ENCODE measurements at places on chromosomes 2 and 18. TPM values are rescaled to one million over a fixed set of nuclear protein-coding genes. Genes with fewer than 3 reads are reported as not detected.

DNA sequence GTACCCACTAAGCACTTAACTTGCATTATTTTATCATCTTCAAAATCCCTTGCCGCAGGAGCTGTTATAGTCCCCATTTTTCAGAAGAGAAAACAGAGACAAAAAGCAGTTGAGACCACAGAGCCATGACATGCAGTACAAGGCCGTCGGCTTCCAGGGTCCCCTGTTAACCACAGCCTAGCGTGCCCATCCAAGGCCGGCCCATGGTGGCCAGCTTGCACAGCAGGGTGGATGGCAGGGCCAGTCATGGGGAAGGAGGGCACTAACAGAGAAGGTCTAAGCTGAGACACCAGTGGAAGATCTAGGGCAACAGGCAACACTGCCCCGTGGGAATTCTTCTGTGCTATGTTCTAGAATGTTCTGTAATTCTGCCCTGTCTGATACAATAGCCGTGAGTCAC is 192.6 kb upstream of the ID2 start:
- H3K4me1 ChIP-seq = peaks cover 22% of the 10 kb centered on the region
- H3K27ac ChIP-seq = no peak overlapping the region
- no peak for DNase-seq
- H3K36me3 ChIP-seq = no peaks in the 10 kb centered on the region

DNA sequence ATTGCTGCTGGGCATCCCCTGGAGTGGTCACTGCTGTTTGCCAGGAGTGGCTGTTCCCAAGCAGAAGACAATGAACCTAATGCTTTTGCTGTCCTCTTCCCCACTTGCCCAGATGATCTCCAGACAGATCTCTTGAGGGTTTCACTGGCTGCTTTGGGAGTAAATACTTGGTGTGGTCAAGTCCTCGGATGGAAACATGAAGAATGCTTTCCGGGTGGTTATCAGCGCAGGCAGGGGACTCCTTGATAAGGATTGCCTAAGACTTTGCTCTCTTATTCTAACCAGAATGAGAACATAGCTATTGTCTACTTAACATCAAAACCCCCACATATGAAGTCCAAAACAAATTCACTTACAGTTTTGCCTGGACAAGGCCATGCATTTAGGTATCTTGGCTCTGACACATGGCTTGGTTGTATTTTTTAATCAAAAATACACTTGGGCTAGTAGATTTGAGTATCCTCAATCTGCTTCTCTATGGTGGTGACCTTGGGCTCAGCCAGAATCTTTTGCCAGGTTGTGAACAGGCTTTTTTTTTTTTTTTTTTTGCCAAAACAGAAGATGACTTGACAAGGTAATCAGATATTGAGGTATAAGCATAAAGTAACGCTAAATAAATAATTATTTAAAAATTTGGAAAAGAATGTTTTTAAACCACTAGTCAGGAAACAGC is 34.8 kb upstream of the MYO3B start:
- no peak overlapping the region for H3K4me3 ChIP-seq
- H3K27me3 ChIP-seq = no peaks in the 10 kb centered on the region
- no peaks in the 10 kb centered on the region for H3K4me1 ChIP-seq
- no peaks in the 10 kb centered on the region for H3K36me3 ChIP-seq
- H3K27ac ChIP-seq = no peak overlapping the region

DNA sequence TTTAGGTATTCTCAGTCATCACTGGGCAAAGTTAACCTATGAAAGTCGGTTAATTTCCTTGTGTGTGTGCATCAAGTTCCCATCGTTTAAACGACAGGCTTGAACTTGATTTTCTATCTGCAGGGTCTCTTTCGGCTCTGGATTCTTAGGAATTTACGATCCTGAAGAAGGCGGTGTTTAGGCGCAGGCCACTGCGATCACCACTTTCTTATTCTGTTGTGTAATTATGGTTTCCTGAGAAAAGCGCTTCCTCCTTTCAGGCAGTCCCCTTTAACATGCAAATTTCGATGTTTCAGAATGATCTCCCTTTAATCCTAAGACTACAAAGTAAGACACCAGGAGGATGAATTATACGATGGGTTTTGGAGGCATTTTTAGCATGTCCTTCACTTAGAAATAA is 27.9 kb upstream of the MBP start:
- peaks cover 18% of the 10 kb centered on the region for H3K4me1 ChIP-seq
- no peaks in the 10 kb centered on the region for H3K36me3 ChIP-seq
- no peak for DNase-seq
- no peak overlapping the region for H3K27ac ChIP-seq
- no peak overlapping the region for H3K4me3 ChIP-seq

GRCh38 chr18:31041271-31042083 is 1.1 kb downstream of the DSC3 start:
- DNase-seq = peak; percentile 53
- peak overlapping the region; percentile 39 for H3K4me3 ChIP-seq
- H3K27ac ChIP-seq = peak overlapping the region; percentile 10
- H3K27me3 ChIP-seq = peaks cover 41% of the 10 kb centered on the region
- no peaks in the 10 kb centered on the region for H3K36me3 ChIP-seq

- no peaks in the 10 kb centered on the region for H3K36me3 ChIP-seq
- H3K27me3 ChIP-seq = no peaks in the 10 kb centered on the region
- H3K4me1 ChIP-seq = no peaks in the 10 kb centered on the region
- H3K27ac ChIP-seq = no peak overlapping the region
- no peak overlapping the region for H3K4me3 ChIP-seq
Measured at GRCh38 chr2:7627583-7627982, 710.4 kb downstream of the RNF144A start.

DNA sequence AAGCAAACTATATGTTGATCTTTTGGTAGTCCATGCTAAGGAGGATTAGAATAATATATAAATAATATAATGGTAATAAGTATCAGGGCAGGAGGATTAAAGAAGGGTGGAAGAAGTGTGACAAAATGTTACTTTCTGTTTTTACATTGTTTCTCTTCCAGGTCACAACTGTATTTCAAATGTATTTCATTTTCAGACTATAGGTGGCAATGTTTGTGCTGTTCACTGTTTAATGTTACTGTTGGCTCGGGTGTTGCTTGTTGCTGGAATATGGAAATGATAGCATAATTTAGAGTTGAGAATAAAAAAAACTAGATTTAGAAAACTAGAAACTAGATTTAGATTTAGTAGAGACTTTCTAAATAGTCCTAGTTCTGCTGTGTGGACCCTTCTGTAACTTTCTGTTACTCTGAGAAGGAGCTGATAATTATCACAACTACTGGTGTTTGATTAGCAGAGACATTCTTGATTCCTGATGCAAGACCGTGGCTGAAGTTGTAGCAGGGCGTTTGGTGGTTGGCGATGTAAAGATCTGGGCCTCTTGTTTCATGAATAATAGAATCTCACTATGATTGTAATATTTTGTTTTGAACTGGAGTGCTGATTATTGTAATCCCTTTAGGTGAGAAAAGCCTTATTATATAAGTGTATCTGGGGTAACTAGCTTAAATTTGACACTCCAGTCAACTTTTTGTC is 7.9 kb downstream of the NEDD4L start:
- H3K4me1 ChIP-seq = peaks cover 2% of the 10 kb centered on the region
- H3K27me3 ChIP-seq = no peaks in the 10 kb centered on the region
- DNase-seq = peak; percentile 70
- H3K27ac ChIP-seq = no peak overlapping the region

DNA sequence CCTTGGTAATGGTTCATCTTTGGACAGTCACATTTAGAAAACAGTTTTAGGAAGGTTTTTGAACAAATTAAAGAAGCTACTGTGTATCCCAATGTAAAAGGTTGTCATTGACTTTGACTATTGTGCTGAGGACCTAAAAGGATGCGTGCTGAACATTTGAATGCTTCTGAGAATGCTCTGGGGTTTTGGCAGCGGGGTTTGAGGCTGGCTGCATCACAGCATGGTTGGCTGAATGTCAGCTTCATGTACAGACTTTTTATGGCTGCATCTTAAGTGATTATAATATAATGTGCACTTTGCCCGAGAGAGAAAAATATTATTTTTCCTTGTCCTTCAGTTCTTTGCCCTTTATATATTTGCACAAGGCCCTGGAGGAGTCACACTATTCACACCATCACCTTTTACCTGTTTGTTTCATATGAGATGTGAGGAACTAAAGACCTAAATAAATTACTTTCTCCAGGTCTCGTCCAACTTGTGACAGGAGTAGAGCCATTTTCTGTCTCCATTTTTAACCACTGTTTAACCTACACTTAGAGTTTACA is 125.9 kb downstream of the CCDC85A start:
- H3K36me3 ChIP-seq = no peaks in the 10 kb centered on the region
- H3K27me3 ChIP-seq = no peaks in the 10 kb centered on the region
- no peak overlapping the region for H3K4me3 ChIP-seq
- H3K27ac ChIP-seq = no peak overlapping the region
- peak; percentile 42 for DNase-seq

DNA sequence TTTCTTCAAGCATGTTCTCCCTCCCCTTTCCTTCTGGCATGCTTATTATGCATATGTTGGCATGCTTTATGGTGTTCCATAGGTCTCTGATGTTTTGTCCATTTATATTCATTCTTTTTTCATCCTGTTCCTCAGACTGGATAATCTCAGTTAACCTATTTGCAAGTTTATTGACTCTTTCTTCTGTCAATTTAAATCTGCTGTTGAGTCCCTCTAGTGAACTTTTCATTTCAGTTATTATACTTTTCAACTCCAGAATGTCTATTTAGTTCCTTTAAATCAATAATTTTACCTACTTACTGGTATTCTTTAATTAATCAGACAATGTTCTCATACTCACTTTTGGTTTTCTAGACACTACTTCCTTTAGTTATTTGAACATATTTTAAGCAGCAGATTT is 101.2 kb downstream of the GALNT14 start:
- H3K27ac ChIP-seq = no peak overlapping the region
- no peak for DNase-seq
- no peak overlapping the region for H3K4me3 ChIP-seq
- no peaks in the 10 kb centered on the region for H3K27me3 ChIP-seq

GRCh38 chr2:127365211-127365643 is 22.5 kb downstream of the MAP3K2 start:
- no peaks in the 10 kb centered on the region for H3K27me3 ChIP-seq
- H3K4me3 ChIP-seq = no peak overlapping the region
- no peak for DNase-seq
- H3K4me1 ChIP-seq = no peaks in the 10 kb centered on the region
- H3K36me3 ChIP-seq = no peaks in the 10 kb centered on the region

DNA sequence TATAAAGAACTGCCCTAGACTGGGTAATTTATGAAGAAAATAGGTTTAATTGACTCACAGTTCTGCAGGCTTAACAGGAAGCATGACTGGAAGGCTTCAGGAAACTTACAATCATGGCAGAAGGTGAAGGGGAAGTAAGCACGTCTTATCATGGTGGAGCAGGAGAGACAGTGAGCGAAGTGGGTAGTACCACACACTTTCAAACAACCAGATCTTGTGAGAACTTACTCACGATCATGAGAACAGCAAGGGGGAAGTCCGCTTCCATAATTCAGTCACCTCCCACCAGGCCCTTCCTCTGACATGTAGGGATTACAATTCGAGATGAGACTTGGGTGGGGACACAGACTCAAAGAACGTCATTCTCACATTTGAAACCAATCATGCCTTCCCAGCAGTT is 260.1 kb upstream of the FAM98A start:
- H3K4me3 ChIP-seq = no peak overlapping the region
- H3K27me3 ChIP-seq = no peaks in the 10 kb centered on the region
- no peak for DNase-seq
- H3K4me1 ChIP-seq = peaks cover 3% of the 10 kb centered on the region
- H3K36me3 ChIP-seq = no peaks in the 10 kb centered on the region

DNA sequence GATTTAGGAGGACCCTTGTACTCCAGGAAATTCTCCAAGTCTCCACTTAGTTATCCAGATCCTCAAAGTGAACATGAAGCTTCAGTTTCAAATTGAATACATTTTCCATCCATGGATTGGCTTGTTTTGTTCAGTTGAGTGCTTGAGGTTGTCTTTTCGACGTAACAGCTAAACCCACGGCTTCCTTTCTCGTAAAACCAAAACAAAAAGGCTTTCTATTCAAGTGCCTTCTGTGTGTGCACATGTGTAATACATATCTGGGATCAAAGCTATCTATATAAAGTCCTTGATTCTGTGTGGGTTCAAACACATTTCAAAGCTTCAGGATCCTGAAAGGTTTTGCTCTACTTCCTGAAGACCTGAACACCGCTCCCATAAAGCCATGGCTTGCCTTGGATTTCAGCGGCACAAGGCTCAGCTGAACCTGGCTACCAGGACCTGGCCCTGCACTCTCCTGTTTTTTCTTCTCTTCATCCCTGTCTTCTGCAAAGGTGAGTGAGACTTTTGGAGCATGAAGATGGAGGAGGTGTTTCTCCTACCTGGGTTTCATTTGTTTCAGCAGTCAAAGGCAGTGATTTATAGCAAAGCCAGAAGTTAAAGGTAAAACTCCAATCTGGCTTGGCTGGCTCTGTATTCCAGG is at the start of gene CTLA4:
TSS of gene CTLA4 (plus strand) at position 211 of the 640 bp plus-strand sequence. CDS start at position 383, 172 bp downstream.
- no peak for DNase-seq
- peaks cover 2% of the 10 kb centered on the region for H3K4me1 ChIP-seq
- H3K36me3 ChIP-seq = no peaks in the 10 kb centered on the region
- no peak within 1 kb of the TSS for H3K4me3 ChIP-seq
- no peaks in the 10 kb centered on the region for H3K27me3 ChIP-seq
- no peak within 1 kb of the TSS for H3K27ac ChIP-seq

DNA sequence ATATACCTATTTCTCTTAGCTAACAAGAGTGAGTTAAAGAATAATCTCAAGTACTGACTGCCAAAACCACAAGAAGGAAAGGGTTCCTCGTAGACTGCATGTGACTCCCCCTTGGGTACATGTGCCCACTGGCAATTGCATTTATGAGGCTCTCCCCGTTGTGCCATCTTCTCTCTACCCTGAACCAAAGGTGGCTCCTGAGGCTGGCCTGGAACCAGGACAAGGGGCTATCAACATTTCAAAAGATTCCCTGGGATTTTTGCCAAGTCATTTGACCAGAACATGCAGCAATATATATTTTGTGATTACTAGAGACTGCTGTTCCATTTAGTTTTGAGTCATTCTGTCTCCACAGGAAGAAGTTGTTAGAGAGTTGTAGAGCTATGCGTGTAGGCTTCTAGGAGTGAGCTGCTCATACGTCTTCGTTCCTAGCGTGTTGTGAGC is 45.8 kb downstream of the LAMA3 start:
- H3K4me3 ChIP-seq = no peak overlapping the region
- DNase-seq = no peak
- H3K27ac ChIP-seq = no peak overlapping the region
- H3K27me3 ChIP-seq = no peaks in the 10 kb centered on the region

The KIF3C gene
- polyA plus RNA-seq = 8.7 TPM

The NOL4 gene
- 0.33 TPM for polyA plus RNA-seq

The GTF3C2 gene
- polyA plus RNA-seq = 30.8 TPM

The RBKS gene
- polyA plus RNA-seq = 1.4 TPM

The SF3B6 gene
- 82.1 TPM for polyA plus RNA-seq

The LIMS3 gene
- polyA plus RNA-seq = 4.5 TPM

The VWC2L gene
- not detected for polyA plus RNA-seq
